ENCODE measurements at places on chromosomes 5 and 9.

DNA sequence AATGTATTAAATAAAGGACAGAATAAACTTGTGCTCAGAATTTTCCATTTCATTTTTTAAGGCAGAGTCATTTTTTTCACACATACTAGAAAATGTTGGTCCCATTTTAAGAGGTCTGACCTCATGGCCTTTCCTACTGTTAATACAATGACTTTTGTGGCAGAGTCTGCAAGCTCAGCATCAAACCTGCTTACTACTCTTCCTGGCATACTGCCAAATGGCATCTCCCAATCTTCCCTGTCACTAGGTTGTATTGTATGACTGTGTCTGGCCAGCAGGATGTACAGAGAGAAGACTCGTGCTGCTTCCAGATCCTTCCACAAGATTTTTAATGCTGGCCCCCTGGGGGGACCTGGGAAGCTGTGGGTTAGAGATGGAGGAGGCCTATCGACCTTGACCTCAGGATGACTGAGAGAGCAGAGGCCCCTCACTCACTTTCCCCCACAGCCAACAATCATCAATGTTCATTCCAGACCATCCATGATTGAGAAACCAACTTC lies 64.7 kb downstream of the BARX1 start:
- no peak for DNase-seq

- DNase-seq: no peak
These were observed 1.1 kb downstream of the MAMDC2 start for GRCh38 chr9:70044490-70045307.

DNA sequence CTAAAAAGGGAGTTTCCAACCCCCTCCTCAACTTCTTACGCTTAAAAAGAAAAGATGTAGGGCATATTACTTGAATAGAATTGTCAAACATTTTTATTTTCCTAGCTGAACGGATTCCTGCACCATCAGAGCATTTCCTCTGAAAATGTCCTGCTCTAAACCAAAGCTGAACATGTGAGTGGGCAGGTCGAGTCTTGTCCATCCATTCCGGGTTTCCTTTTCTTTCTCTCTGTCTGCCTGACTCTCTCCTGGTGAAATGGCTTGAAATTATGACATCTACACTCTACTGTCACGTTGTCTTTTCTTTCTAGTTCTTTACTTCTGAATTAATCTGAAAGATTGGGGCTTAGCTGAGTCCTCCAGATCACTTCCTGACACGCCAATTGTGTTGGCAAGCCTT lies 39.2 kb upstream of the PTPN3 start:
- no peak for DNase-seq

GRCh38 chr9:104961701-104962359 lies 33.9 kb upstream of the ABCA1 start:
- no peak for DNase-seq

GRCh38 chr5:71528206-71528605 lies 58.9 kb upstream of the MCCC2 start:
- no peak for DNase-seq

DNA sequence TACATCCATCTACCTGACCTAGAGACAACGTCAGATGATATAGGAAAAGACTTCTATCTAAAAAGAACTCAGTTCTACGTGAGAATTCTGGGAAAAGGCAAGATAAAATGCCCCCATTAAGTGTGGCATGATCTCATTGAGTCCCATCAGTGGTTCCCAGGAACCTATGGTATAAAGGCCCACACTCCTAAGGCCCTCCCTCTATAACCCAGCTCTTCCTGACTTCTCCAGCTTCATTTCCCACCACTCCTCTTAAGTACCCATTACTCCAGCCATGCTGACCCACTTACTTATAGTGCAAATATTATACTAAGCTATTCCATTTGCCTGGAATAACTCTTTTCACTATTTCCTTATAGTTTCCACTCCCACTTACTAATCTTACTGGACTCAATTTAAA lies 95.4 kb upstream of the NR5A1 start:
- DNase-seq: no peak

GRCh38 chr9:124394167-124394566 lies 21.1 kb downstream of the PSMB7 start:
- no peak for DNase-seq

DNA sequence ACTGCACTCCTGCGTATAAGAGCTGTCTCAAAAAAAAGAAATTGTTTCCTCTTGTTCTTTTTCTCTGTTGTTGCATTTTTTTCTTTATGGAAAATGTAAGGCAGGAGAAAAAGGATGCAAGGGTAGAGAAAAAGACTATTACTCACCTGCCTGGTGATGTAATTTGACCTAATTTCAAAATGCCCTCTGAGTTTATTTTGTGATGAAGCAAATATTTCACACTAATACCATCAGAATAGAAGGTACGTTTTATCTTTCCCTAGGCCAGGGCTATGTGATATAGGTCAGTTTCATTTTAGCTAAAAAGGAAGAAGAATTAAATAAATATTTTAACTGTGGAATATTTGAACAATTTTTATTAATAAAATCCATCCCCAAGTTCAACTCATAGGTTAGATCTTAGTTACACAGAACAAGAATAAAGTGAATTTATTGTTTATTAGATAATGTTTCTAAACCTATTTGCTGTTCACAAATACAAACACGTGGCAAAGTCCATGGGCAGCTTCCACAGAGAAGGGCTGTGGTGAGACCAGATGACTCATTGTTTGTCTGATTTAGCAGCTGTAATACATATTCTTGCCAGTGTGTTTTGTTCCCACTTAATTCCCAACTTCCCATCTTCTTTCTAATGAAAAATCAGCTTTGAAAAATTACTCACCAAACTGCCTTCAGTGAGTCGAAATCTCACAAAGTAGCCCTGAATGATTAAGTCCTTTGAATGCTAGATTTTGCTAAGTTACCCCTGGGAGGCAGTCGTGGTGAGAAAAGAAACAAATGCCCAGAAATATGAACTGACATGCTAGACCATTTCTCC lies 52.8 kb upstream of the CCDC112 start:
- DNase-seq: no peak
